ENCODE measurements at places on chromosomes 11 and 22. TPM values are rescaled to one million over a fixed set of nuclear protein-coding genes. Genes with fewer than 3 reads are reported as not detected.

Gene GRM5
- under 0.01 TPM for total RNA-seq

Gene KRTAP5-7
- not detected for total RNA-seq

Gene LDHAL6A
- not detected for total RNA-seq

Gene TTLL1
- 16.9 TPM for total RNA-seq

Gene NFRKB
- total RNA-seq = 10.9 TPM

Gene THAP7
- total RNA-seq = 18.9 TPM

Gene HTR3B
- total RNA-seq = not detected

Gene GPHA2
- total RNA-seq = not detected

Gene MMP27
- not detected for total RNA-seq

All from smooth muscle cell of bladder (primary cell).